Thoracic aorta (tissue), 2 donors: ENCODE measurements at places on chromosomes 6 and 20.

DNA sequence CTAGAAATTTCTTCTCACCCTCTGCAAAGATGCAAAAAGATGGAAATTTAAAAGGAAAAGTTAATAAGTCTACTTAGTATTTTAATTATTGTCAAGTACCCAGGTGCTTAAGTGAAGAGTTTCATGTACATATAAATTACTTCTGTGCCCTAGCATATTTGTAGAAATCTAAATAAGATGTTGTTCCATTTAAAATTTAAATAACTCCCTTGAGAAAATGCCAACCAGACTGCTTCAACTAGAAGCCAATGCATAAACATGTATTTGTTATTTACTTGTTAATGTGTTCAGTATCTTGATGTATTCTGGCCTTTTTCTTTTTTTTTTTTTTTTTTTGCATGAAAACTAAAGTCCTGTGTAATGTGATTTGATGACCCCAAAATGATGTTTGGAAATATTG lies 6.3 kb upstream of the TMEM244 start:
- DNase-seq: no peak

- DNase-seq: no peak
These were observed 37.0 kb downstream of the KLHL31 start for GRCh38 chr6:53628354-53629119.

GRCh38 chr20:10953437-10953836 lies 279.6 kb upstream of the JAG1 start:
- DNase-seq: no peak

DNA sequence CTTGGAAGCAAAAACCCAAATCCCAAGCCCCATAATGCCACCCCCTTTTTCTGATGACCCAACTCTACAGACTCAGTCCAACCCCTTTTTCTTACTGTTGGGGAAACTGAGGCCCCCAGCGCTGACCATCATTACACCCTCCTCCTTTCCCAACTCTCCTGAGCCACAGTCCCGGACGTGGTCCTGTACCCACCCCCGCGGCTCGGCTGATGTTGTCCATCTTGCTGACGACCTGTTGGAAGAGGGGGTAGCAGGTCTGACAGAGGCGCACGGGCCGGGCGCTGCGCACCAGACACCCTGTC lies 533 bp downstream of the OSTM1 start:
- DNase-seq: no peak

- no peak for DNase-seq
These were observed 178.0 kb downstream of the ATXN1 start for GRCh38 chr6:16583144-16583762.

DNA sequence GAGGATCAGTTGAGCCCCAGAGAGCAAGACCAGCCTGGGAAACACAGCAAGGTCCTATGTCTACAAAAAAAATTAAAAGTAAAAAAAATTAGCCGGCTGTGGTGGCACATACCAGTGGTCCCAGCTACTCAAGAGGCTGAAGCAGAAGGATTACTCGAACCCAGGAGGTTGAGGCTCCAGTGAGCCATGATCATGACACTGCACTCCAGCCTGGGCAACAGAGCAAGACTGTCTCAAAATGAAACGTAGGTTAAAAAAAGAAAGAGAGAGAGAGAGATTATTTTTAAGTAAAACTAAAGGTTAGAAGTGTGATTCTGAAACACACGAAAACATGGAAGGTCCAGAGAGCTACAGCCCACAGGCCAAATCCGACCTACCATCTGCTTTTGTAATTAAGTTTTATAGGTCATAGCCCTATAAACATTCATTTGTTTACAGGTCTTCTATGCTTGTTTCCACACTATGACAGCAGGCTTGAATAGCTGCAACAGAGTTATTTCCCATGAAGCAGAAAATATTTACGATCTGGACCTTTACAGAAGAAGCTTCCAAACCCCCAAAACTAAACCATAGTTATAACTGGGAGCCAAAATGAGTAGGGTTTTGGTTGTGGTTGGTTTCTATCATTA lies 279.7 kb downstream of the GMDS start:
- no peak for DNase-seq

DNA sequence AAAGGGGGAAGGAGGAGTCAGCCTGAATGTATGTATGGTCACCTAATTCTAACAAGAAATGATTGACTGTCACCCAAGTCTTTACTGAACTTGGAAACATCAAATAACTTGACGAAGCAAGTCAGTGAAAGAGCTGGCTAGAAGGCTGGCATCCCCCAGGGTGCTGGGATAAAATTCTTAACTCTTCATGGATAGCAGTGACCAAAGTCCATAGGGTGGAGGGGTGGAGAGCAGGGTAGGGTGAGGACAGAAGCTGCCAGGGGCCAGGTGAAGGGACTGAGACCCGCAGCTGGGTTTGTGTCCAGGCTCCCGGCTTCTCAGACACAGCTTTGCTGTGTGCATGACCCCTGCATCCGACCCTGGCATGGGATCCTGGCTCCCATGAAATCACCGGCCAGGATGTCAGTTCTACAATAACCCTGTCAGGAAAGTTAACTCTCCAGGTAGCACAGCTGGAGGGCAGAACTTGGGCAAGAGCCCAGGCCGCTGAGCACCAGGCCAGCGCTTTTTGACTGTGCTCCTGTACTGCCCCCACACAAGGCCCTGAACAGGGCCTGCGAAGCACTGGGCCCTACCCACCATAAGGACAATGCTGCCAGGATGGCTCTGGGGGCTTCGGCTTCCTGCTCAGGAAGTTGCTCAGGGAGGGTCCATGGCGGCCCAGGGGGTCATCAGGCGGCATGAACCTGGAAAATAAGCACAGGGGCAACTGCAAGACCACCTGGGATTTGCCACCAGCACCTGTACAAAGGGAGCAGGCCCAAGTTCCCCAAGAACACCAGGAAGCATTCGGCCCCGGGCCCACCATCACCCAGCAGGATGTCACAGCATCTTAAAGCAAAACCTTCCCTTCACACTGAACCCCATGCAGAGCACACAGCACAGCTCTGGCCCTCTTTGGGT lies 32.5 kb downstream of the ZC3H12D start:
- DNase-seq: no peak

GRCh38 chr6:41770381-41771057 lies 9.2 kb downstream of the FRS3 start:
- no peak for DNase-seq

DNA sequence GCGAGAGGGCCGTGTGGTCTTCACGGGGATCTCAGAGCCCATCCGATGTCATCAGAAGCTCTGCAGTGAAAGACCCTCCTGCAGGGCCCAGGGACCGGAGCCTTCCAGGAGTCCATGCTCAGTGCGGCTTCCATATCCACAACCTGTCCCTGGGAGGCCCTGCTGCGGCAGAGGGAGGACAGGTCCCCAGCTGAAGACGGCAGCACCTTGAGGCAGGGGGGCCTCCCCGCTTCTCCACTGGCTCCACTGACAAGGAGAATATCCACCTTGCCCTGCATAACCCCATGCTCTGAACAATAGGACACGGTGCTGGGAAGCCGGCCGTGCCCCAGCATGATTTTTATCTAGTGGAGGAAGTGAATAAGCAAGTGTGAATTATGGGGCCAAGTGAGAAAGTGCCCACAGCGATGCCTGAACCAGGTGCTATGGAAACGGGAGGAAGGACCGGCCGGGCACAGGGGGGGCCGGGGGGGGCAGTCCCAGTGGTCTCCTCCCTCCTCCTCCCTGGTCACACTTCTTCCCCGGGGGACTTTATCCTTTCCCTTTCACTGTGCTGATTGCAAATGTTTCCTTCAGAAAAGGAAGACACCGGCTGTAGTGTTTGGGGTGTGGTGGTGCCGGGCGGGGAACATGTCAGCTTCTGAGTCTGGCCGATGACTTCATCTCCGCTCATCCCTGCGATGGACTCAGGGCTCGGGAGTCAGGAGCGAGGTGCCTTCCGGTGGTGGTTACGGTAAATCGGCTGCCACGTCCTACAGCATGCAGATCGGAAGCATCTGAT lies 225.1 kb downstream of the ERMARD start:
- no peak for DNase-seq

- no peak for DNase-seq
These were observed 86.3 kb downstream of the SLC22A23 start for GRCh38 chr6:3370361-3371221.

GRCh38 chr20:38811769-38812168 lies 6.3 kb downstream of the PPP1R16B start:
- no peak for DNase-seq

- no peak for DNase-seq
These were observed 72.6 kb upstream of the RNF24 start for GRCh38 chr20:4087923-4088322.

- no peak for DNase-seq
These were observed 23.3 kb downstream of the EDN3 start for GRCh38 chr20:59323731-59324130.

DNA sequence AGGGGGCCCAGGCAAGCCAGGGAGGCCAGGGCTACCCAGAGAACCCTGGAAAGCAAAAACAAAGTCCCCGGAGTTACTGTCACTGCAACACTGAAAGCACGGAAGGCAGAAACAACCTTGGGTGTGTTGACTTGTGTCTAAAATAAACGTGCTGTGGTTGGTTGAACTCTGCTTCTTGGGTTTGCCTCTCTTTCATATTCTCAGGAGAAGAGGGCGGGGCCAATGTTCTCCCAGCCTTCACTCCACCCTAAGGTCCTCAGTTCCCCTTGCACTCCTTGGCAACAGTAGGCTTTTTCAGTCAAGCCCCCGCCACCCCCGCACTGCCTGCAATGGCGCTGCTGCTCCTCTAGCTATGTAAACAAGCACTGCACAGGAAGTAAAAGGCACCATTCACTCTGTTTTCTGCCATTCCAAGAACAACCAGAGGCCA lies 60.9 kb downstream of the COL9A1 start:
- no peak for DNase-seq

- no peak for DNase-seq
These were observed 107.7 kb upstream of the FOXA2 start for GRCh38 chr20:22692119-22692475.

- DNase-seq: no peak
These were observed 65.6 kb upstream of the ARMH2 start for GRCh38 chr6:24864343-24864742.

GRCh38 chr6:71289039-71289801 lies 609 bp downstream of the OGFRL1 start:
- DNase-seq: no peak

GRCh38 chr20:4018023-4018748 lies 2.8 kb upstream of the RNF24 start:
- no peak for DNase-seq

GRCh38 chr6:169337886-169338445 lies 84.3 kb upstream of the THBS2 start:
- DNase-seq: no peak

DNA sequence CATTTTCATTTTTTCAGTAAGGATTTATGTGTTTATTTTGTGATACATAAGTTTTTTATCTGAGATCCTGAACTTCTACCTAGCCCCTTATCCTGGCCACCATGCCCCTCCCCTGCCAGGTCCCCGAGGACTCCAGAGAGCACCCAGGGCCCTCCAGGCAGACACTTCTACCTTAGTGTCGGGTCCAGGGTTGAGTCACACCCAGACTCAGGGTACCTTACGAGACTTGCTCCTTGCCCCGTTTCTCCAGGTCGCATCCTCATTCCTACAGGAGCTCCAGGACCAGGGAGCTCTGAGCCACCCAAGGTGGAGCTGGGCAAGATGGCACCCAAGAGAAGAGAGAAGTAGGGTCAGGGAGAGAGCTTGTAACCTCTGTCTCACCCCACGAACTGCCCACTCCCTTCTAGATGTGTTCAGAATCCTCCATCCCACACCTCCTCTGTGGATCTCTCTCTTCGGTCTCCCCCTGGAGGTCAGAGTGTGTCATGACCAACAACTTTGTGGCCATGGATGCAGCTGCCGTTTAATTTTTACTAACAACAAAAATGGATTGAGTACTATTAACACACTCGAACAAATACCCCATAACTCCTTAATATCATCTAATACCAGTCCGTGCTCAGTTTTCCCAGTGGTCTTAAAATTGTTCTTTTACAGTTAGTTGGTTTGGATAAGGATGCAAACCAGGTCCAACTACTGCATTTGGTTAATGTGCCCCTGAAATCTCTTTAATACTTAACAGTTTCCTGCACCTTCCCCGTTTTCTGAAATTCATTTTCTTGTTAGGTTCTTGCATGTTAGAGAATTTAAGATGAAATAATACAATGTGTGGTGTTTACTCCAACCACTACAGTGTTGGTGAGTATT lies 130.6 kb upstream of the INSM1 start:
- no peak for DNase-seq

DNA sequence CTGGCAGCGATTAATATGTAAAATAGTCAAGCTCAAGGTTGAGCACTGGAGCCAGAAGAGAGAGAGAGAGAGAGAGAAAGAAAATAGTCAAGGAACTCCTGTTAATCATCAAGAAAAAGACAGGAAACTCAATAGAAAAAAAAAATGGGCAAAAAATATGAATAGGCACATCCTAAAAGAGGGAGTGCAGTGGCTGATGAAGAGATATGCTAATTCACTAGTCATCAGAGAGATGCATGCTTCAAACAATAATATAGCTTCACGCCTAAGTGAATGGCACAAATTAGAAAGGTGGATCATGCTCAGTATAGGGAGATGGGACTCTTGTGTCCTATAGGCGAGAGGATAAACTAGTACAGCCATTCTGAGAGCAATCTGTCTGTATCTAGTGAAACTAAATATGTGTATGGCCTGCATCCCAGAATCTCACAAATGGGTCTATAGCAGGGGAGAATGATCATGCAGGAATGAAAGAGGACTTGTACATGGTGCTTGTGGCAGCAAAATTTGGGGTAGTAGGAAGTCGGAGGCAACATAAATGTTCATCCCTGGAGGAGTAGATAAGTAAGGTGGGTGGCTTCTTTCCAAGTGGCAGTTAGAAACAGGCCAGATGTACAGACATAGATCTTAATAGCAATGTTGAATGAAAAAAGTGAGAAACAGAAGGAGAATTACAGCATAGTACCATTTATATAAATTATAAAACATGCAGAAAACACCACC lies 176.8 kb downstream of the VEGFA start:
- DNase-seq: no peak

- DNase-seq: no peak
These were observed 23.0 kb upstream of the LY86 start for GRCh38 chr6:6565488-6565887.

DNA sequence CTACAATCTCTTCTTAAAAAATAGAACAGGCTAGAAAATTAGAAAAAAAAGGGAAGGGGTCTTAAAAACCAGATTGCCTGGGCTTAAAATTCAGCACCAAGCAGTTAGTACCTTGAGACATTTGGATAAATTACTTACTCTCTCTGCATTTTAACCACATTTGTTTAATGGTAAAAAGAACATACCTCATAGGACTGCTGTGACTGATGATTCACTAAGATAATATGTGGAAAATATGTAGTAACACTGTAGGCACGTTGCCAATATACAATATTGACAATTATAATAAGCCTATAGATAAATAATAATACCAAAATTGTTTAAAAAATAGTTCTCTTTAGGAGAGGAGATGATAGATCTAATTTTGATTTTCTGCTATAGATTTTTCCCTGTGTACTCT lies 750.4 kb downstream of the TENT5A start:
- no peak for DNase-seq

DNA sequence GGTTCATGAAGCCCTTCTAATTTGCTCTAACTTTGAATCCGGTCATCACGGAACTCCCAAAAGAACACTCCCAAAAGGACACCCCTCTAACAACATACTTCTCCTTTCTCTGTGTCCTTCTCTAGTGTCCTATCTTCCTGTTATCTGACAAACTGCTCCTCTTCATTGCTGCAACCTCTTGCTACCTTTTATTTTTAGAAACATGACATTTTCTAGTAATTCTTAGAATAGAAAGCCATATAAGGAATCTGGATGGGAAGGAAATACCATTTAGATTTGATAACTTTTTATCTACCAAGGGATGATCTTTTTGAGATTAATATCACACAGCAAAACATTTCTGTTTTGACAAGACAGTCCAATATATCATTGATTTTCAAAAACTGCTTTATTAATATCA lies 63.1 kb downstream of the COL12A1 start:
- DNase-seq: no peak

GRCh38 chr6:99446076-99446475 lies 21.0 kb upstream of the PNISR start:
- DNase-seq: no peak
